ENCODE measurements at places on chromosomes 16 and 17.

GRCh38 chr16:54938212-54939028 lies 7.8 kb downstream of the IRX5 start:
- DNase-seq, result no peak

DNA sequence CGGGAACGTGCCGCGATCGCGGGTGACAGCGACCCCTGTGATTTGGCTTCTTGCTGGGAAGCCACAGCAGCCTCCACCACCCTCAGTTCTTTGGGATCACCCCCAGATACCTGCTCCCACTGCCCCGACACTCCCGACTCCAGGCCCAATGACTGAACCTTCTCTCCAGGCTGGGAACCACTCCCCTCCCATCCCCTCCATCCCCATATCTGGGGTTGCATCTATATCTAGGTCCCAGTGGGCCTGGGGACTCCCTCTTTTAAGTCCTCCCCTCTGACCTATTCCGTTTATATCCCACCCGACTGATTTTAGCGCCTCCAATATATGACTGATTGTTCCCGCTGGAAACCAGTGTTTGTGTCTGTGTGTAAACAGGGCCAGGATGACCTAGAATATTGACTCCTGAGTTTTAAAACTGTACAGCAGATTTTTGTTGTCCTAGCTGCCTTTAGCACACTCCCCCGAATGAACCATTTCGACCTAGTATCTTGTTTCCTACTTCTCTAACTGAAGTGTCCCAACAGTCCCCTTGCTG lies 667 bp downstream of the PSMD3 start:
- no peak for DNase-seq

GRCh38 chr16:58475091-58475619 lies 24.8 kb upstream of the NDRG4 start:
- no peak for DNase-seq

GRCh38 chr16:87528690-87529579 lies 36.1 kb upstream of the ZCCHC14 start:
- no peak for DNase-seq

DNA sequence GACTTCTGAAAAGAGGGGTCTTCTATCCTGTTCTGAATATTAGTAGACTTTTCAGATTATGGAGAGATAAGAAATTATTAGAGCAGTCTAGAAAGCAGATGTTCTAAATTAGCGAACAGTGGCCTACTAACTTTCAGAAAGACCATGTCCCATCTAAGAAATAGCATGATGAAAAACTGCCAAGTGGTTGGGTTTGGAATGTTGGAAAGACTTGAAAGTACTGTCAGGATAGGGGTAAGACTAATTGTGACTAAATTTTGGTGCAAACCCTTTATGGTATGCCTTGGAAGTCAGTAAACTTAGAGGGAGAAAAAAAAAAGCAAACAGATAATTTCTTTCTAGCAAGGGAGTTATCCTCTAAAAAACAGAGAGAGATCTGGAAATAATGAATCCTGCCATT lies 41.1 kb downstream of the TANGO6 start:
- DNase-seq, result no peak

DNA sequence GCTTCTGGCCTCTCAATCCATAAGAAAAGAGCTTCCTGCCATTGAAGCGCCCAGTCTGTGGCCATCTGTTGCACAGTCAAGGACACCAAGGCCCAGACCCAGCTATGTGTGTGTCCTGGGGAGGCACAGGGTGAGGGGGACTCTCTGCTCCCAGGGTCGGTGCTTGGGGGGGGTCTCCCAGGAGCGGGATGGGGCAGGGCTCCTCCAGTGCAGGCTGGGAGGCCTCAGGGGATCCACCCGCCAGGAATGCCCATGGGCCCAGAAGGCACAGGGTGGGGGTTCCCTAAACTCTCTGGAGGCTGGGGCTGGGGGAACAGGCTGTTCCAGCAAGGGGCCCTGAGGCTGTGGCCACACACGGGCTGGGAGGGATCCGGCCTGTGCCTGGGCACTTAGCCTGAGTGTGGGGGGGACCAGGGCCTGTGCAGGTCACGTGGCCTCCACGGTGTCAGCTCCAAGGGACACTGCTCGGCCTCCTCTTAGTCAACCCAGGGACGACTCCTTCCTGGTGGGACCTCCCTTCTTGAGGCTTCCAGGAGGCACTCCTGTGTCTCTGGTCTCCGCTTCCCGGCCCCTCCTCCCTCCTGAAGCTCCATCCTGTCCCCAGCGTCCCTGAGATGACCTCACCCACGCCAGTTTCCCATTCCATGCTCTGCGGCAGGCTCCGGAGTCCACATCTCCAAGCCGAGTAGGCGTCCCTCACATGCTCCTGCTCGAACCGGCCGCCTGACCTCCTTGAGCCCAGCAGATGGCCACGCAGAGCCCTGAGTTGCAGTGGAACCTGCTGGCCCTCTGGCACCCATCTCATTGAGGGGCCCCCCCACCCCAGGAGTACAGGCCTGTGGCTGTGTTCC lies 23.1 kb upstream of the BAHCC1 start:
- peak; percentile 78 for DNase-seq

DNA sequence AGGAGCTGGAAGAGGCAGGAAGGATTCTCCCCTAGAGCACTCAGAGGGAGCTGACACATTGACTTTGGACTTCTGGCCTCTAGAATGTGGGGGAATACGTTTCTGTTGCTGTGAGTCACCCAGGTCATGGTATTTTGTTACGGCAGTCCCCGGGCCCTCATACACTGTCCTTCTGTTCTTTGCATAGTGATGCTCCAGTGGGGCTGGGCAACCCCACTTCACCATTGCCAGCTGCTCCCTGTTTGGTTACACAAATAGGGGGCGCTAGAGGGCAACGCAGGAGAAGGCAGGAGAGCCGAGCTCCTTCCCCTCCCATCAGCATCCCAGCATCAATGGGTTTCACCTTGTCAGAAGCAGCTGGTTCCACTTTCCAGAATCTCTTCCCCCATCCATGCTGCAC lies 257.7 kb upstream of the FOXF1 start:
- no peak for DNase-seq

Data from stomach (tissue), 19 donors.